ENCODE measurements at places on chromosomes 6 and 20.

- DNase-seq = no peak
Observed at GRCh38 chr20:528923-529604, 14.5 kb downstream of the CSNK2A1 start.

- no peak for DNase-seq
Observed at GRCh38 chr20:24696396-24696795, 227.0 kb downstream of the SYNDIG1 start.

- no peak for DNase-seq
Observed at GRCh38 chr20:23625236-23625964, 12.4 kb downstream of the CST3 start.

DNA sequence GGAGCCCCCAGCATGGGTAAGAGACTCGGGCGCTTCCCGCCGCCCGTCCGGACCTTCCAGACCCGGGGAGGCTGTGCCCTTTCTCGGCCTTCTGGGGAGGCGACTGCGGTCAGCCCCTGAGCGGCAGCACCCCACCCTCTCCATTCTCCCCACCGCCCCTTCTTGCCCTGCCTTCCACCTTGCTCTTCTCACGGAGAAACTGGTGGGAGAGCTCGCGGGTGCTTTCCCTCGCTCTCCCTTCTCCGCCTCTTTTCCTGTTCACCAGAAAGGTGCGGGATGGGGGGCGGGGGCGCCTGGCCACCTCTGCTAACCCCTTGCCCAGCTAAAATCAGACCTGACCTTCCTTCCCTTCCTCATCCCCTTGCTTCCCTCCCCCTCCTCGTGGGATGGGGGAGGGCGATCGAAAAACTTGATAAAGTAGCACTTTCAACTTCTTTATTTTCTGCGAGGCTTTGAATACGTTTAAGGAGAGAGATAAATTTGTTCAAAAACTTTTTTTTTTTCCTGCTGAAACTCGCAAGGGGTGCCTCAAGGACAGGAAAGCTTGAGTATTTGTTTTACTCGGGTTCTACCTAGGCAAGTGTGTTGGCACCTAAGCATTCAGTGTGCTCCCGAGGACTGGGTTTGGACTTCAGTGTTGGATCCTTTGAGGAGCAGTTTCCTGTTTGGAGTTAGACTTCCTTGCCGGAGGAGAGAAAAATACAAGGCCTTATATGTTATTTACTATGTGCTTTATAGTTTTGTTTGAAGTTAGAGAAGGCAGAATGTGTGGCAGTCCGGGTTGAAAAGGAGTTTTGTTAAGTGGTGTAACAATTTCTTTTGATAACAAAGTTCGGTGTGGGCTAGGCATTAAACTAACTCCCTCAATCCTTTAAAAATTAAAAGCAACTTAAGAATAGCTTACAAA lies 897 bp downstream of the CD2AP start:
- no peak for DNase-seq

DNA sequence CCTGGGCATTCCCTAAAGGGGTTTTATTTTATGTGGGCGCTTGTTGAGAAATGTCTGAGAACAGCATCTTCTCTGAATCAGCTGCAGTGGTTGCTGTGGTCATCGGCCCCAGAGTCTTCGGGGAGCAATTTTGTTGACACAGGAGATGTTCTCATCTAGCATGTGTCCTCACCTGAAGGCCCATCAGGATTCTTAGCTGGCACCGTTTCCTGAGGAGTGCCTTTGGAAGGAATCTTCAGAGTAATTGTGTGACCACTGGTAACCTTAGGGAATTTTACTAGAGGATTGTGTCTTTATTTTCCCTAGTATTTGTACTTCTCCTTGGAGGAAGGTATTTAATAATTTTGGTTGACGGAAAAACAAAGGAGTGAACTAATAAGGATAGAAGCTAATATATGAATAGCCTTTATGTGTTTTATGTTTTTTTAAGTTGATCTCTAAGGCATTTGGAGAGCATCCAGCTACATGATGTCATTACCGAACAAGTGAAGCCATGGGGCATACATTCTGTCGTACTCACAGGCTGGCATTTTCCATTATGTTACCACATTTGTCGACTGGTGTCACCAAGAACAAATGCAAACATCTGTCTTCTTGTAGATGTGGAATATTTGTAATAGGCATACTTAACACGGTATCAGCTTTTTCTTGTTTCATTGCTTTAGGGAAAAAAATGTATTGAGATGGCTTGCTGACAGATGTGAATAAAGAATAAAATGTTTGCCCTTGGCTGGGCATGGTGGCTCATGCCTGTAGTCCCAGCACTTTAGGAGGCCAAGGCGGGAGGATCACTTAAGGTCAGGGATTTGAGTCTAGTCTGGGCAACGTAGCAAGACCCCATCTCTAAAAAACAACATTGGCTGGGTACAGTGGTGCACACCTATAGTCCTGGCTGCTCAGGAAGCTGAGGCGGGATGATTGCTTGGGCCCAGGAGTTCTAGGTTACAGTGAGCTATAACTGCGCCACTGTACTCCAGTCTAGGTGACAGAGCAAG lies 41.9 kb downstream of the TULP4 start:
- no peak for DNase-seq

DNA sequence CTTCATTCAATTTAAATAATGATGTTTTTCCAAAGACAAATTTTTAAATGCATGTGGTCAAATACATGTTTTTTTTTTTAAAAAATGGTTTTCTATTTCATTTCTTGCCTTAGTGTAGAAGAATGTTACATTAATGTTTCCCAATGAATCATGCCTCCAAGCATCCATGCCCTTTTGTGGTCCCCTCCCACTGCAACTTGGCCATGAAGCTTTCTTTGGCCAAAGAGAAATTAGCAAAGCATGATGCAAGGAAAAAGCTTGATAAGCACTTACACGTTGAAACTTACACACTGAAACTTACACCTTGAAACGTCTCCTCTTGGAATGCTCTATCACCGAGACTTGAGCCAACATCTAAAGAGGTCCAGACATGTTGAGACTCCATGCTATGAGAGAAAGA lies 93.0 kb upstream of the ELOVL5 start:
- DNase-seq = no peak

DNA sequence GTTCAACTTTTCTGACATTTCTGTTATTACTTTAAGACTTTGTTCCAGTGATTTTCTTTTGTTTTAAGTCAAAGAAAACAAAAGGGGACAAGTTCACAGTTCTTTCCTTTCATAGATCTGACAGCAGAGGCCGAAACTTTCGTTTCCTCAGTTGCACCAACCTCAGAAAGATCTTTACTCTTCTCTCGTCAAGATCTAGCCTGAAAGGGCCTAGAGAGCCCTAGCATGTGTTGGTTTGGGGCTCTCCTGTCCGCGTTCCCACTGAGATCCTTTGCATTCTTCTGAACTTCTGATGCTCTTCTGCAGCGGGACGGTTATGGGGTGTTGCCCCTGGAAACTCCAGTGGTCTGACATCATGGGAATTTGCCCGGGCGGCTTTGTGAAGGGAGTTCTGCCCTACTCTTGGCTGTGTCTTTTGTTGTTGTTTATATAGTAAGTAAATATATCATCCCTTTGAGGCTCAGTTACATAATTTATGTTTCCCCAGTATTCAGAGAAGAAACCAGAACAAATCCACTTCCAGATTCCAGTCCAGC lies 129.1 kb downstream of the SASH1 start:
- peak; percentile 40 for DNase-seq

GRCh38 chr6:42125231-42125630 lies 17.2 kb downstream of the C6orf132 start:
- DNase-seq = no peak

DNA sequence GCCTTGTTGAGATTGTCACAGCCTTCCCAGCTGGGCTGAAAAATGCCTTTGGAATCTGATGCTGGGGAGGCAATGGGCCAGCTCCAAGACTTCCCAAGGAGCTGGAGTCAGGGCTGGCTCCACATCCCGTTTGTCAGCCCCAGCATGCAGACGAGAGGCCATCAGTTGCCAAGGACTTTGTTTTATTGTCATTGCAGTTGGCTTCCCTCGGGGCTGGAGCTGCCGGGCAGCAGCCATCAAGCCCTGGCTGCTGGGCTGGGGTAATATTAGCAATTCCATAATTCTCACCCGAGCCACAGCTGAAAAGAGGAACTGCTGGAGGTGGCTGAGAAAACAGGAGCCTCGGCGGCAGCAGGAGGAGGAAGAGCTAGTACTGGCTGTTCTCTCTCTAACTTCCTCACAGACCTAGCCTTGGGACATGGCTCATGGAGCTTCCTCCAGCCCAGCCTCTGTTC lies 182.5 kb downstream of the CDC5L start:
- peak; percentile 36 for DNase-seq

DNA sequence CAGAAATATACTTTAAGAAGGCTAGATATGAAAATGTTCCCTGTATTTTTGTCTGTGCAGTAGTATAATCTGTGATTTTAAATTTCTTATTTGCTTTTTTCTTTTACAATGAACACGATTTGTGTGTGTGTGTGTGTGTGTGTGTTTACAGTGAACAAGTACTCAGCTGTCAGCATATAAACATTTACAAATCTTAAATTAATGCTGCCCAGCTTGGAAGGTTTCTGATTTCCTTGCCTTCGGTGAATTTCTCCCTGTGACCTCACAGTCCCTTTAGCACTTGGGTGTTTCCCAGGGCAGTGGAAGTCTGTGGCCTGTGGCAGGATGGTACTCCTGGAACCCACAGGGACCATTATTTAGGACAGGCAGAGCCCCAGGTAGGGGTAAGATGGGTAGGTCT lies 37.6 kb downstream of the TXLNB start:
- DNase-seq = no peak

- no peak for DNase-seq
Observed at GRCh38 chr20:44489223-44489622, 13.5 kb downstream of the TTPAL start.

GRCh38 chr6:85412911-85413430 lies 36.9 kb upstream of the NT5E start:
- DNase-seq = no peak

DNA sequence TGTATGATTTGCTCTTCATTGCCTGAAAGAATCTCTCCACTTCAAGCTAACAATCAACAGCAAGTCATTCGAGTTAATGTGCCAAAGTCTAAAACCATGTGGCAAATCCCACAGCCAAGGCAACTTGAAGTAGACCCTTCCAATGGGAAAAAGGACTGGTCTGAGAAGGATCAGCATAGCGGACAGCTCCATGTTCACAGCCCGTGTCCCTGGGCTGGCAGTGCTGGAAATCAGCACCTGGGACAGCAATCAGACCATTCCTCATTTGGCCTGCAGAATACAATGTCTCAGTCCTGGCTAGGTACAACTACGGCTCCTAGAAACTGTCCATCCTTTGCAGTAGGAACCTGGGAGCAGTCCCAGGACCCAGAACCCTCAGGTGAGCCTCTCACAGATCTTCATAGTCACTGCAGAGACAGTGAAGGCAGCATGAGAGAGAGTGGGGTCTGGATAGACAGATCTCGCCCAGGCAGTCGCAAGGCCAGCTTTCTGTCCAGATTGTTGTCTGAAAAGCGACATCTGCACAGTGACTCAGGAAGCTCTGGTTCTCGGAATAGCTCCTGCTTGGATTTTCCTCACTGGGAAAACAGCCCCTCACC lies 1.1 kb downstream of the GJA10 start:
- peak; percentile 70 for DNase-seq

DNA sequence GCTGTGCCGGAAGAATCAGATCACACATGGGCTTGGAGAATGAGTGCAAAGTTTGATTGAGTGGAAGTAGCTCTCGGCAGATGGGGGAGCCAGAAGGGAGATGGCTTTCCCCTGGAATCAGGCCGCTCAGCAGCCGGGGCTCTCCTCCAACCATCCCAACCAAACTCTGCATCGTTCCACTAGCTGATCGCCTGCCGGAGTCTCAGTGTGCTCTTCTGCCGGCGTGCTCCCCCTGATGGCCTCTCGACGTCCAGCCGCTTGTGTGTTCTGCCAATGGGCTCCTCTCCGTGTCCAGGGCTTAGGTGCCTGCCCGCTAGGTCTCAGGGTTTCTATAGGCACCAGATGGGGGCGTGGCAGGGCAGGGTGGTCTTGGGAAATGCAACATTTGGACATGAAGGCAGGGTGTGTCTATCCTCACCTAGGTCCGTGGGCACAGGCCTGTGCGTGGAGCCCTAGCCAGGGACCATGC lies 4.9 kb upstream of the BIRC7 start:
- DNase-seq = no peak

DNA sequence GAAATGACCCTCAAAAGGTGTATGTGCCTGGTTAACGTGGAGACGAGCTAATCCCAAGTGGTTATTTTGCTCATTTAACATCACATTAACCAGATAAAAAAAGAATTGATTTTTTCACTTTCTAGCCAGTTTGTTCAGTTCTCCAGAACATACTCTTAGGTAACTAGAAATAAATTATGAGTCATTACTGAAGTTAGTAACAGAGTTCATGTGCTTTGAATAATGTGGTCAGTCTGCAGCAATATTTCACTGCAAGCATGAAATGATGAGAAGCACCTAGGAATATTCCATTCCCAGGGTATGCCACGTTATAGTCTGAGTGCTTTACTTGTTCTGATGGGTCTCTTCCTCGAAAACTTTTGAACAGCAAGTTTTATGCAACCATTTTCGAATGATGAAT lies 138.3 kb upstream of the INSM1 start:
- DNase-seq = no peak

GRCh38 chr6:162029873-162030576 lies 697.5 kb downstream of the PRKN start:
- DNase-seq = no peak

GRCh38 chr20:12570371-12570770 lies 438.4 kb upstream of the SPTLC3 start:
- DNase-seq = no peak

DNA sequence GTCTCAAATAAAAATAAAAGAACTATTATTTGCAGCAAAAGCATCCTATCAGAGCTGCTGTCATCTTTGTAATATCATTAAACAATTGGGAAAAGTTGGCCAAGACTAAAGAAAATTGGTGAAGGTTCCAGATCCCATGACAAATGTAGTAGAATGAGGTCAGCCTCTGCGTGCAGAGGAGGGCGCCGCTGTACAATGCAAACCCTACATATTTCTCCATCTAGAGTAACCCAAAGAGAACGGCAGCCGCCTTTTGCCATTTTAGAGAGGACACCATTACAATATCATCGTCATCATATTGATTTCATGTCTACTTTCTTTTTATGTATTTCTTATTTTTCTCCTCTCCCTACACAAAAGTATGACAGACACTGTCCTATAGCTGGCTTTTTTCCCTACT lies 59.5 kb downstream of the ZMYND8 start:
- no peak for DNase-seq

DNA sequence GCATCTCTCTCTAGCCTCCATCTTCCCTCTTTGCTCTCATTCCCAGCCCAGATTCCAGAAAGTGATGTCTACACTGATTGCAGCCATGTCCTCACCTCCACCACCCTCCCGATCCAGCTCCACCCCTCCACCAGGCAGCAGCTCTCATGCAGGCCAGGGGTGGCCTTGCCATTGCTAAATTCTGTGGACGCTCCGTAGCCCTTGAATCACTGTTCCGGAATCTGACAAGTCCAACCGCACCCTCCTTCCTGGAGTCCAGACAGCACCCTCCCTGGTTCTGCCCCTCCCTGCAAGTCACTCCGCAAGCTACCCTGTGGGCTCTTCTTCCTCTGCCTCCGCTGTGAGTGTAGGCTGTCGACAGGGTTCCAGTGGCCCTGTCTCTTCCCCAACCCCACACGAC lies 26.2 kb downstream of the TNXB start:
- no peak for DNase-seq

- no peak for DNase-seq
Observed at GRCh38 chr6:30960907-30961673, 20.3 kb downstream of the MUCL3 start.
